Germinal center (tissue), 1 donor: ENCODE measurements at places on chromosomes 13 and 19.

GRCh38 chr13:35923347-35923746 lies 207.8 kb downstream of the DCLK1 start:
- DNase-seq = no peak

GRCh38 chr19:34317311-34317927 lies 47.6 kb upstream of the GPI start:
- DNase-seq = no peak

DNA sequence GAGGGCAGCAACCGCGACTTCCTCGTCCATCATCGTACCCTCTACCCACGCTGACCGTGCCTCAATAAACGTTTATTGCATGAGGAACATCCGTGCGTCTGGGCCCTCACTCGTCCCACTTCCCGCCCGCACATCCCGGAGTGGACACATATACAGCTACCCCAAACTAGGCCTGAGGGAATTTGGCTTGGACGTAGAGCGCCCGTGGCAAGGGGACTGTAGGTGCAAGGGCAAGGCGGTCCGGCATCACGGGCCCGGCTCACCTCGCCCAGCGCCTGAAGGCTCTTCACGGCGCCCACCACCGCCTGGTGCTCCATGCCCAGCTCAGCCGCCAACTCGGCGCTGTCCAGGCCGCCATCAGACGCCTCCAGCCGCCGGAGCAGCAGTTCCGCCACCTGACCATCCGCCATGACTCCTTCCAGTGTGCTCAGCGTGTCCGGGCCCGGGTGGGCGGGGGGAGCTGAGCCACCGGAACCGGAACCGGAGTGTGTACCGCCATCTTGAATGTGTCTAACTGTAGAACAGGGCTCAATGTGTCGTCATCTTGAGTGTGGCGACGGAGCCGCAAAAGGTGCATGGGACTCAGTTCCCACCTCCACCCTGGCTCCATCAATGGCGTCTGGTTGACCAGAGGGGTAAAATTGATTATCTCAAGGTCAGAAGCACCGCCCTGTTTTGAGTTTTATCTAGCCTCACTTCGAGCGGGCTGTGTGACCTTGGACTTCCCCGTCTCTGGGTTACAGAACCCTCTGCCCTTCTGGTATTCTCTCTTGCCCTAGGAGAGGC lies at the start of gene FARSA:
TSS of gene FARSA (minus strand) at position 425 of the 786 bp plus-strand sequence. CDS start at position 410, 15 bp downstream.
- DNase-seq = peak; percentile 86

DNA sequence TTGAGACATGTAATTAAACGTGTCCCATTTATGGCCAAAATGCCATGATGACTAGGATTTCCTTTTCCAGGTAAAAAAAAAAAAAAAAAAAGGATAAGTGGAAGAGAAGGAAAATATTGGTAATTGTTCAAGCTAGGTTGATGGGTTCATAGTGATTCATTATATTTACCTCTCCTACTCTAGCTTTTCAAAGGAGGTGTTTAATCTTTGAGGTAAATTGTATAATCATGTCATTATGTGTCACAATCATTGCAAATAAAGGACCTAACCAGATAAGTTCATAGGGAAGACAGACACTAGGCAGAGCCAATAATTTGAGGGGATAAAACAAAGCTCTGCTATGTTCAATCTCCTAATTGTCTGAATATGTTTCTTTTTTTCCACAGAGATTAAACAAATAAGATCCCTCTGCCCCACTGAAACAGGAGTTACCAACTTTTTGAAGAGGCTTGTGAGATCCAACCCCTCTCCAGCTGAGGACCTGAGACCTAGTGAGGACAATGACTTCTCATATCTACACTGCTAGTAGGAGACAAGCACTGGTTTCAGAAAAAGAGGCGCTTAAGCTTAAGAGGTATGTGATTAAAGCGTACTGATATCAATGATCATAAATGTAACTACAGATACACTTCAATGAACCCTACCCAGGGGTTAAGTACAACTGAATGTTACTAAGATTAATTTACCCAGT lies 61.4 kb downstream of the USP12 start:
- DNase-seq = no peak

- no peak for DNase-seq
These were observed 16.5 kb downstream of the MIER2 start for GRCh38 chr19:328025-328505.

DNA sequence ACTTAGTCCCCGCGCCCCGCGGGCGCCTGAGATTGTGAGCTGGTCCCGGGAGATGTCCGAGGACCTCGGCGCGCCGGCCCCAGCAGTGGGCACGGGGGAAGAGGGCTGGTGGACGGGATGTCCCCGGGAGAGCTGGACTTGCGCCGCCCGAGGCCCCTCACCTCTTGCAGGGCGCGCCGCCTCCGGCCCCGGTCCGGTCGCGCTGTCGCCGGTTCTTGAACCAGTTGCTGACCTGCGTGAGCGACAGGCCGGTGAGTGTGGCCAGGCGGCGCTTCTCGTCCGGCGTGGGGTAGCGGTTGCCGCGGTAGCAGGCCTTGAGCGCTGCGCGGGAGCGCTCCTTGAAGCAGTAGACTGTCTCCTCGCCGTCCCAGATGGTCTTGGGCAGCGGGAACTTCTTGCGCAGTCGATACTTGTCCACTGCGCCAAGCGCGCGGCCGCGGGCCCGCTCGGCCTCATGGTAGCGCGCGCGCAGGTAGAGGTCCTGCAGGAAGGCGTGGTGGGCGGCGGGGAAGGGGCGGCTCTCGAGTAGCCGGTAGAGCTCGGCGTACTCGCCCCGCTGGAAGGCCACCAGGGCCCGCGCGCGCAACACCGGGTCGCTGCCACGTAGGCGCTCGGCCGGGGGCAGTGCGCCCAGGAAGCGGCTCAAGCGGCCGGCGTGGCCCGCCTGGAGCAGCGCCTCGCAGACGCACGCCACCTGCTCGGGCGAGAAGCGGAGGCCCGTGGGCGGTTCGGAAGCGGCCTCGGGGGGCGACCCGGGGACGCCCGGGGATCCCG lies 984 bp downstream of the SIX5 start:
- no peak for DNase-seq

DNA sequence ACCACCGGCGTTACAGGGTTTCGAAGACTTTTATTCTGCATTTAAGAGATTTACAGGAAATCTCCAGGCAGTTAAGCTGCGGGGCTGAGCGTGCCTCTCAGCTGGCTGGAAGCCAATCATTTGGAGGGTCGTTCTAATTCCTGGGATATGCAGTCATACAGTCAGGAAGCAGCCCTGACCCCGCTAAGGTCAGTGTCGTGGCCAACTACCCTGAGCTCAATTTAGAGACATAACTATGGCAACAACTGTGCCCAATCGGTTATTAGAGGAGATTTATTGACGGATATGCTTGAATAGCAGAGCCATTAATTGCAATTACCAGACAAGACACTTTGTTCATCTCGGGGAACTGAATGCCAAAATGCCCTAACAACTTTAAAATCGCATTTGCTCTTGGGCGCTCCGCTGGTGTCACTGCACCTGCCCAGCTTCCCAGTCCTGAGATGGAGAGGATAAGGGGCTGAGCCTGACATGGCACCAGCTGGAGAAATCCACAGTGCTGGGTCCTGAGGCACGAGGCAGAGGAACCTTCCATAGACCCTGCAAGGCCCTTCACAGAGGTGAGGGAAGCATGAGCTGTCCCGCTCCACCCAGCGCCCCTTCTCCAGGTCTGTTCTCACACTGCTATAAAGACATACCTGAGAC lies 15.1 kb upstream of the ZNF507 start:
- no peak for DNase-seq

DNA sequence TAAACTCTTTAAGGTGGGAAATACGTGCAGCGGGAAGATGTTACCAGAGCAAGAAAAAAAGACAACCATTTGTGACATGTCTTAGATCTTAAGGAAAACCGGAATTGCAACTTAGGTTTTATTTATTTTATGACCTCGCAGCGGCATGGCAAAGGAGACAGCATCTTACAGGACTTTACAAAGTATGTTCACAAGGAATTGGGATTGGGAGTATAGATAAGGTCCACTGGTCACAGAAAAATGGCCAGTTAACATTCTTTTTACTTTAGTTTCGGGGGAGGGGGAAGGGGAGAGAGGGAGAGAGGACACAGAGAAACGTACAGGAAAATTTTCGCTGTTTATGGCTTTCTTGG lies 104.5 kb upstream of the DIAPH3 start:
- no peak for DNase-seq

DNA sequence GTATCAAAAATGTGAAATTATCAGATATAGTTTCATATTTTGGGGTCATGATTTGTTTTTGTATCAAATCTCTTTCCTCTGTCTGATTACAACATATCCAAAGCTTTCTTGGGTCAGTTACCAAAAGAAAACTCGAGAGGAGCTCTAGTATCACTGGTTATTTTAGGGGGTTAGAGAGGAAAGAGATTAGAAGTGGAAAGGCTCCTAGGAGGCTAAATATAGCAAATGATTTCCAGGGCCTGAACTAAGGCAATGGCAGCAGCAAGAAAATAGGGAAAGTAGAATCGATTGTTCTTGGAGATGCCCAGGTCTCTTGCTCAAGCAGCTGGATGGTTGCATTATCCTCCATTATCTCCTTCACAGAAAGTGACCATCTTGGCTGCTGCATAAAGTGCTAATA lies 72.9 kb downstream of the NHLRC3 start:
- no peak for DNase-seq

DNA sequence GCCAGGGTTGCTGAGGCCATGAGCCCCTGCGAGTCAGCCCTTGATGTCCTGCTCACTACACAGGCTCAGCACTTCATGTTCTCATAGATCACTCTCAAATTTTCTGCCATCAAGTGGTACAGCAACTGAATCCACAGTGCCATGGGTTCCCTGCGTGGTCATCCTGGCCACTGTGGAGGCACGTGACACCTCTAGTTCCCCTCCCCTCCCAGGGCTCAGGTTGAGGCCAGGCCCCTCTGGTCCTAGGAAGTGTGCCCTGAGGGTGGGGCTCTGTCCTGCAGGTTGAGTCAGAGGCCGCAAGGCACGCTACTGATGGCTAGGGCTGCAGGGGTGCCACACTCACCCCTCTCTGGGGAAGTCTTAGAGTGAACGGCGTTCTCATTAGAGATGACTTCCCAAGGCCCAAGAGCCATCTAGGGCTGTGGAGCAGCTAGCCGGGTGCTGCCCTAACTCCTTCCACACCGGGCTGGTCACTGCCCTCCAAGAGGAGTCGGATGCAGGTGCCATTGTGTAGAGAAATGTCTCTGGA lies 39.8 kb upstream of the TPM4 start:
- no peak for DNase-seq

- no peak for DNase-seq
These were observed 24.0 kb downstream of the ZNF564 start for GRCh38 chr19:12527034-12527836.
